A549 treated with CORT108297 at 1 μM for 4 hours (cell line): ENCODE measurements at places on chromosomes 2 and 18. TPM values are rescaled to one million over a fixed set of nuclear protein-coding genes. Genes with fewer than 3 reads are reported as not detected.

The ADAM23 gene
- 8.5 to 9.9 TPM (median 9.6 TPM) in 5 replicates for total RNA-seq

The IL1RL1 gene
- total RNA-seq, result 0.67 to 1.2 TPM (median 0.86 TPM) in 5 replicates

The TTL gene
- total RNA-seq, result 34.8 to 41.4 TPM (median 36.7 TPM) in 5 replicates

The CYTIP gene
- not detected in 5 replicates for total RNA-seq

The LYG2 gene
- not detected in 5 replicates for total RNA-seq

The PHLPP1 gene
- 4.7 to 7.2 TPM (median 6.7 TPM) in 5 replicates for total RNA-seq

The ASPRV1 gene
- 0.14 to 0.43 TPM (median 0.23 TPM) in 5 replicates for total RNA-seq

The DCDC2C gene
- 0.22 to 0.55 TPM (median 0.52 TPM) in 5 replicates for total RNA-seq

The GPR45 gene
- not detected in 5 replicates for total RNA-seq

The STON1 gene
- total RNA-seq, result 0.35 to 0.49 TPM (median 0.42 TPM) in 5 replicates

The UGT1A9 gene
- total RNA-seq, result 4.1 to 6.9 TPM (median 4.8 TPM) in 5 replicates

The ST6GAL2 gene
- 14.9 to 29.3 TPM (median 21.2 TPM) in 5 replicates for total RNA-seq

The NTSR2 gene
- 0.07 to 0.13 TPM in 2 of 5 replicates, not detected in the others for total RNA-seq

The PSMA8 gene
- total RNA-seq, result not detected in 5 replicates

The PPM1G gene
- total RNA-seq, result 161 to 174 TPM (median 170 TPM) in 5 replicates

The ANKRD62 gene
- total RNA-seq, result not detected in 5 replicates

The CYP1B1 gene
- 6.9 to 8.1 TPM (median 7.8 TPM) in 5 replicates for total RNA-seq

The CD207 gene
- 0.07 TPM in 1 of 5 replicates, not detected in the others for total RNA-seq

The SKA1 gene
- total RNA-seq, result 11.4 to 14.9 TPM (median 12.0 TPM) in 5 replicates

The SOWAHC gene
- total RNA-seq, result 12.6 to 15.6 TPM (median 14.1 TPM) in 5 replicates

The CELF4 gene
- 0.06 to 0.10 TPM in 2 of 5 replicates, not detected in the others for total RNA-seq

The NT5DC4 gene
- 0.06 TPM in 1 of 5 replicates, not detected in the others for total RNA-seq

The LCT gene
- 0.03 to 0.06 TPM (median 0.03 TPM) in 4 of 5 replicates, not detected in the other for total RNA-seq

The GPAT2 gene
- not detected in 5 replicates for total RNA-seq

The CNTNAP5 gene
- not detected in 5 replicates for total RNA-seq

The GALNT5 gene
- total RNA-seq, result 2.6 to 3.2 TPM (median 2.8 TPM) in 5 replicates

The CNGA3 gene
- total RNA-seq, result 0.06 TPM in 1 of 5 replicates, not detected in the others

The HOXD13 gene
- total RNA-seq, result 0.16 to 0.27 TPM (median 0.23 TPM) in 5 replicates

The KLHL30 gene
- 0.12 to 0.24 TPM (median 0.16 TPM) in 5 replicates for total RNA-seq

The SLC19A3 gene
- total RNA-seq, result 2.4 to 3.5 TPM (median 2.6 TPM) in 5 replicates

The TNFRSF11A gene
- total RNA-seq, result 5.3 to 9.0 TPM (median 7.6 TPM) in 5 replicates

The SLC66A2 gene
- 11.9 to 20.6 TPM (median 19.1 TPM) in 5 replicates for total RNA-seq

The FANCL gene
- 25.5 to 34.4 TPM (median 28.6 TPM) in 5 replicates for total RNA-seq

The IGFBP5 gene
- 0.10 to 0.27 TPM (median 0.19 TPM) in 5 replicates for total RNA-seq

The C2orf15 gene
- total RNA-seq, result 0.39 to 0.95 TPM (median 0.54 TPM) in 5 replicates

The RAMP1 gene
- 0.32 TPM in 1 of 5 replicates, not detected in the others for total RNA-seq

The GMCL1 gene
- 8.4 to 13.4 TPM (median 10.9 TPM) in 5 replicates for total RNA-seq
